Cardiac septum (tissue), 1 donor: ENCODE measurements at places on chromosomes 2 and 18. TPM values are rescaled to one million over a fixed set of nuclear protein-coding genes. Genes with fewer than 3 reads are reported as not detected.

- no peak for DNase-seq
These were observed 51.0 kb upstream of the CYP26B1 start for GRCh38 chr2:72198532-72199241.

GRCh38 chr2:45889620-45890370 is 238.3 kb downstream of the PRKCE start:
- no peak for DNase-seq

GRCh38 chr18:55501579-55501978 is 86.4 kb downstream of the TCF4 start:
- DNase-seq, result no peak

DNA sequence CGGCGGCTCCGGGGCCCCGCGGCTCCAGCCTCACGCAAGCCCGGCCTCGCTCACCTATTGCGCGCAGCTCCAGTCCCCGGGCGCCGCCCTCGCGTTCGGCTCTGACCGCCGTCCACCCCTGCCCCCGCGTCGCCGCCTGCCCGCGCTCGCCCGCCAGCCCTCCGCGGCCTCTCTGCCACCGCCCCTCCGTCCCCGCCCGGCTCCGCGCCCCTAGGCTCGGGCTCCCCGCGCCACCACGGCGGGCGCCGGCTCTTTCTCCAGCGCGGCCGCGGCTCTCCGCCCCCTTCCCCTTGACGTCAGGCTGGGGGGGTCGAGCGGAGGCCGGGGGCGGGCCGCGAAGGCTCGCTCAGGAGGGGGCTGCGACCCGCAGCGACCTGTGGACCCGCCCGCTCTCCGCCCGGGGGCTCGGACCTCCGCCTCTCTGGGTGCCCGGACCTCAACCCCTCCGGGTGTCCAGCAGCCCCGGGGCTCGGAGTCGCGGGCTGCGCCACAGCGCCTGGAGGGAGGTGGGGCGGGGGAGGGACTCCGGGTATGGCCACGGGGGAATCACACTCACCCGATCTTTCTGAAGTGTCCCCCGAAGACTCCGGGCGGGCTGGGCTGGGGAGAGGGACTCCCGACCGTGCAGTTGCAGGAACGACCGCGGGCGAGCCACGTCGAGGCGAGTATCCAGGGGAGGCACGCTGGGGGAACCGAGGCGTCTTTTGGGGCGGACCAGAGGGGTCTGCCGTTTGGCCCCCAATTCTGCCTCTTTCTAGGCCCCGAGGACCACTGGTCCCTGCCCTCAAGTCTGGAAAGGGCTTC is at the start of gene SEMA4C:
TSS of gene SEMA4C (minus strand) at position 259 of the 804 bp plus-strand sequence. CDS start 2,194 bp downstream, outside the sequence.
- DNase-seq, result peak; percentile 84

GRCh38 chr2:148238561-148238960 is 217.7 kb downstream of the MBD5 start:
- DNase-seq, result no peak

DNA sequence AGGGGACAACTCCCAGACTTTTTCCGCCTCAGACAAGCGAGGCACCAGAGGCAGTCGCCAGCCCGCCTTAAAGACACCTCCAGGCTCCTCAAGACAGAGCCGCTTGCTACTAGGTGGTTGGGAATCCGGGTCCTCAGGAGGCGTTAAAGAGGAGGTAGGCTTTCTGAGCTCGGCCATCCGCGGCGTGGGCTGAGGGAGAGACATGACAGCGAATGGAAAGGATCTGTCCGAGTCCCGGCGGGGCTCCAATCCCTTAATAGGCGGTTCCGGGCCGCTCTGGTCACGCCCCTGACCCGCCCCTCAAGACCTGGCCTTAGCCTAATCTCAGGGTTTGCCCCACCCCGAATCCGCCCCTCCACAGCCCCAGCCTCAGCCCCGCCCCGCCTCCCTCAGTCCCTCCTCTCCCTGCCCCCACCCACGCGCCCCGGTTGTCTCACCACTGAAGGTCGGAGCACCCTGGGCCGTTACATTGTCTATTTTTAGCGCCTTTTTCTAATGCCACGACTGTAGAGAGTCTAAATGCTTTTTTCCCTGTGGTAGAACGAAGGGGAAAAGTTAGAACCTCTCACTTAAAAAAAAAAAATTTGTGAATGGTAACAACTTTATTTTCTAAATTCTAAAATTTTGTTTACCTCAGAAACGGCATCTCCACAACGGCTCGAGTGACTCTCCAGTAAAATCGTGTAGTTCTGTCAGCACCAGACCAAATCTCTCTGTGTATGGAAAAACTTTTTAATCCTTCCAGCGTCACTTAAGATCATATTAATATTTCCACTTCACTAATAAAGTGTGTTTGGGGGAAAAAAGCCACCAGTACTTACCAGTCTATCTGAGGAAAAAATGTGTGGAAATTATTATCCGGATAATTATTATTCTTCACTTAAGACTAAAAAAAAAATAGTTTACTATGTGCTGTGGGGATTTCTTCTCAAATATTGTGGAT is at the start of gene RAD51AP2:
TSS of gene RAD51AP2 (minus strand) at position 229 of the 943 bp plus-strand sequence. CDS start at position 204, 25 bp downstream.
- DNase-seq, result peak; percentile 89

DNA sequence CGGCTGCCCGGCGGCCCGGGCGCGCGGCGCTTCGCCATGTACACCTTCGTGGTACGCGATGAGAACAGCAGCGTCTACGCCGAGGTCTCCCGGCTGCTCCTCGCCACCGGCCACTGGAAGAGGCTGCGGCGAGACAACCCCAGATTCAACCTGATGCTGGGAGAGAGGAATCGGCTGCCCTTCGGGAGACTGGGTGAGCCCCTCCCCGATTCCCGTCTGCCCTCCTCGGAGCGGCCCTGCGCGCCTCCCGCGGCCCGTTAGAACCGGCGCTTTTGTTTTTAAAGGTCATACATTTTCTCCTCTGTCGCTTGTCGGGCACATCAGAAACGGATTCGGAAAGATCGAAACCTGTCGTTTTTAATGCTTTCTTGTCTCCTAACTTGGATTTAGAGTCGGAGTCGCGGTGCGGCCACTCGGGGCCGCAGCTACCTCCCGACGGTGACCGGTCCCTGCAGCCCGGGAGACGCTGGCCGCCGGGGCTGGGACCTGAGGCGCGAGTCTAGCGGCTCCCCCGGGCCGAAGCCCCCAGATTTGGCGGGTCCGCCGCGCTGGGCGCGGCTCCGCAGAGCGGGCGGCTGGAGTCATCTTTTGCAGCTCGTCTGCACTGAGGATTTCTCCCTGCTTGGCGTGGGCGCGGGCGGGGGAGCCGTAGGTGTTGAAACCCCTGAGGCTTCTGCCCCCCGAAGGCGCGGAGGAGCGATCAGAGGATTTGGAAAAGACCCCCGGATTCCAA is 519 bp downstream of the TTL start:
- no peak for DNase-seq

DNA sequence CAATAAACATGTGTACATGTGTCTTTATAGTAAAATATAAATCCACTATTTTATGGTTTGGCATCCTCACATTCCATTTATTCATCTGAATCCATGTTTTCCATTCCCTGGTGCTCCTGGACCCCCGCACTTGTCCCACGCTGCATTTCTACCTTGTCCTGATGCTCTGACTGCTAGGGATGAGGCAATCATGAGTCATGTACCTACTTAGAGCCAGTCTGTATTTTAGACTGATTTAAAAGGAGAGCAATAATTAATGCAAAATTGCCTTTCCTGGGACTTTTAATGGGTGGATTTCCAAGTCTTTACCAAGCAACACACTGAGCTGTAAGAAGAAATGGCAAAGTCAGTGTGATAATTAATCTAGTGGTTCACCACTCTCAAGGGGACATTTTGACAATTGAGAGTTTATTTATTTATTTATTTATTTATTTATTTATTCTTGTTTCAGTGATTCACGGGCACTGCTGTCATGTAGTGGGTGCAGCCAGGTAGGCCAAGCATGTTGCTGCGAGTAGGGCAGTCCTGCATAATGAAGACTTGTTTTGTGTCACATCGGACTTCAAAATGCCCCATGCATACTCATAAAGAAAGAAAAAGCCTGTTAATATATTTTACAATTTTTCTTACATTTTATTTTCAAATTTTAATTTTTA is 419.3 kb upstream of the VWC2L start:
- DNase-seq, result no peak

GRCh38 chr2:28624793-28625701 is 126.6 kb upstream of the PPP1CB start:
- DNase-seq, result no peak

DNA sequence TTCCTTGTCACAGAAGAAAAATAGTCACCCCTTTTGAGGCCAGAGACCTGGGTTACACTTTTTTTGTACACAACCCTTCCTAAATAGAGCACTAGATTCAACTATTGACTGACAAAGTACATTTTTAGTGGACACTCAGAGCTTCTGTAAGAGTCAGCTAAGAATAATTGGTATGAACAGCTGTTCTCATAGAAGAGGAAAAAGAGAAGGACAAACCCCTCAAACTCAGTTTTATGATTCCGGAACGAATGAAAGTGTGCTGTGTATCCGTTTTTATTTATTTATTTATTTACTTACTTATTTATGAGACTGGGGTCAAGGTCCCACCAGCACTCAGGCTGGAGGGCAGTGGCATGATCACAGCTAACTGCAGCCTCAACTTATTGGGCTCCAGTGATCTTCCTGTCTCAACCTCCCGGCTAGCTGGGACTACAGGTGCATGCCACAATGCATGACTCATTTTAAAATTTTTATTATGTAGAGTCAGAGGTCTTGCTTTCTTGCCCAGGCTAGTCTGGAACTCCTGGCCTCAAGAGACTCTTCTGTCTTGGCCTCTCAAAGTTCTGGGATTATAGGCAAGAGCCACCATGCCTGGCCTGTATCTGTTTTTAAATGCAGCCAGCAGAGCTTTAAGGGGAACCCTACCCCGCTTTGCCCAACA is 36.0 kb upstream of the FZD5 start:
- DNase-seq, result no peak

The CIB4 gene
- total RNA-seq, result not detected

The CHRND gene
- 0.11 TPM for total RNA-seq

The LCT gene
- total RNA-seq, result not detected

The FABP1 gene
- total RNA-seq, result not detected
